Caco-2 (cell line): ENCODE measurements at places on chromosomes 5 and 9.

GRCh38 chr5:24222876-24223275 is 421.9 kb downstream of the CDH10 start:
- no peak overlapping the region for H3K27ac ChIP-seq
- H3K4me1 ChIP-seq = peaks cover 9% of the 10 kb centered on the region
- H3K4me3 ChIP-seq = no peak overlapping the region
- H3K36me3 ChIP-seq = no peaks in the 10 kb centered on the region
- DNase-seq = no peak
- H3K27me3 ChIP-seq = no peaks in the 10 kb centered on the region

DNA sequence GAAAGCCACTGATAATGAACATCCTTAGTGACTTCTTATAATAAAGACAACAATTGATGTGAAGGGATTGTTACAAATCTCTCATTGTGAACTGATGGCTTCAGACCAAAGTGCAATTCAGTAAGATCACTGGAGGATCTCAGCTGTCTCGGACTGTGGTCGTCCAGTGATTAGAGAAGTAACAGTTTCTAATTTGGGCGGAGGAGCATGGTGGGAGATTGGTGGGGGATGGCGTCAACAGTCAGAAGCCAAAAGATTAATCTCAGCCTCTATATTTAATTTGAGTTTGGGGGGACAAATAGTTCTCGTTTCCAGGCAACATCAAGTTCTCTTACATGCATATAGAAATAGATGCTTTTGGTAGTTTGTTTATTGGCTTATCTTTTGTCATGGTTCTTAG is 11.4 kb downstream of the GZMK start:
- no peak overlapping the region for H3K27ac ChIP-seq
- no peak for DNase-seq
- H3K4me3 ChIP-seq = no peak overlapping the region
- H3K4me1 ChIP-seq = no peaks in the 10 kb centered on the region
- H3K36me3 ChIP-seq = no peaks in the 10 kb centered on the region

- no peak overlapping the region for H3K4me3 ChIP-seq
- no peaks in the 10 kb centered on the region; the same call in 1 of the 2 replicates for H3K27me3 ChIP-seq
- H3K36me3 ChIP-seq = no peaks in the 10 kb centered on the region
- H3K27ac ChIP-seq = no peak overlapping the region
Observed at GRCh38 chr5:136629125-136629792, 263.9 kb upstream of the TRPC7 start.

GRCh38 chr9:129467004-129467588 is 153.8 kb downstream of the C9orf50 start:
- H3K27ac ChIP-seq = no peak overlapping the region
- H3K4me1 ChIP-seq = peaks cover 14% of the 10 kb centered on the region
- H3K27me3 ChIP-seq = no peaks in the 10 kb centered on the region
- no peak for DNase-seq
- H3K36me3 ChIP-seq = no peaks in the 10 kb centered on the region
- H3K4me3 ChIP-seq = no peak overlapping the region

GRCh38 chr9:129396365-129396708 is 218.3 kb upstream of the IER5L start:
- H3K27ac ChIP-seq = no peak overlapping the region
- no peaks in the 10 kb centered on the region for H3K27me3 ChIP-seq
- H3K4me1 ChIP-seq = no peaks in the 10 kb centered on the region

DNA sequence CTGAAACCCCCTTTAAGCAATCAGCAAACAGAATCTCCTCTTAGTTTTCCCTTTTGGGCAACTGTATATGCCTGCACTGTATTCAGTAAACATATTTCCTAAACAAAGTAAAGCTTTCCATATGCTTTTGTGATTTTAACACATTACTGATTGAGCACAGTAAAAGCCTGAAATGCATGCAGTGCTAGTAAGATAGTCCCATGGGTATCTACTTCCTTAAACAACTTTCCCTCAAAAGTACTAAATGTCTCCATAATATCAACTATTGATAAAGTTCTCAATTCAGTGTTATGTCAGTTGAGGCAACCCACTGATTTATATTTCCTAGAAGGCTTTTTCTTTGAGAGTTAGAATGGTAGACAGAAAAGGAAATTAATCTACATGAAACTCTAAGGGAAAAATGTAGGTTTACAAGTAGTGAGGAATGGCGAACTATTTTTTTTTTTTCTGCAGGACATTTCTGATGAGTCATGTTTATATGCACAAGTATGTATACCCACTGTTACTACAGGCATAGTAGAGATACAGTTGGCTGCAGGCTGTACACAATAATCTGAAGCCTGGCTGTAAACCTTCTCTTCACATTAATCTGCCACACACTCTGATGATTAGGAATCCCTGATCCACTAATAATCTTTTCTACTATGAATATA is 31.2 kb upstream of the CEP120 start:
- no peaks in the 10 kb centered on the region for H3K4me1 ChIP-seq
- H3K36me3 ChIP-seq = no peaks in the 10 kb centered on the region
- H3K4me3 ChIP-seq = no peak overlapping the region
- no peak for DNase-seq

GRCh38 chr5:33557605-33558004 is 116.8 kb downstream of the TARS1 start:
- H3K4me1 ChIP-seq = no peaks in the 10 kb centered on the region
- no peaks in the 10 kb centered on the region for H3K36me3 ChIP-seq
- no peak for DNase-seq
- no peak overlapping the region for H3K27ac ChIP-seq
- H3K27me3 ChIP-seq = no peaks in the 10 kb centered on the region
